Small intestine (tissue), 16 donors: ENCODE measurements at places on chromosomes 12 and 14. TPM values are rescaled to one million over a fixed set of nuclear protein-coding genes. Genes with fewer than 3 reads are reported as not detected.

KLRF1 gene
- polyA plus RNA-seq = not detected

DNA sequence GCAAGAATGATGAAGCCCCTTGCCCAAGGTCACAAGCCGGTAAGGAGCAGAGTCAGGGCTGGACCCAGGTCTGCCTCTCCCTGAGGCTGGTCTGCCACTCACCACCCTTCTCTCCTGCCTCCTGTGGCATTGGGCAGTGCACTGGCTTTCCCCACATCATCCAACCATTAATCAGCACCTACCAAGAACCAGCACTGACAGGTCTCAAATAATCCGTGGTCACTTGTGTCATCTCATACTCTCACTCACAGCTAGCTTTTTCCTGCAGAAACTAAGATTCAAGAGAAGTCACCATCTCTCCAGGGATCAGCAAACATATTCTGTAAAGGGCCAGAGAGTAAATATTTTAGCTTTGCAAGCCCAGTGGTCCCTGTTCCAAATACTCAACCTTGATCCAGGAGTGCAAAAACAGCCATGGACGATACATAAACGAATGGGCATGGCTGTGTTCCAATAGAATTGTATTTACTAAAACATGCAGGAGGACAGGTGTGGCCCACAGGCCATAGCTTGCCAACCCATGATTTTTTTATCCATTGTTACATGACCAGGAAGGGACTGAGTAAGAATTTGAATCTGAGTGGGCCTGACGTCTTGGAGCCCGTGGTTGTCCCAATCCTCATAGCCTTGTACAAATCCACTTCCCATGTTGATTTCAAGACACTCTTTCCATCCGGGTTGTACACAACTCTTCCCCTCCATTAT is 374.2 kb downstream of the BCL11B start:
- H3K27me3 ChIP-seq = no peaks in the 10 kb centered on the region
- no peak overlapping the region for H3K27ac ChIP-seq

DNA sequence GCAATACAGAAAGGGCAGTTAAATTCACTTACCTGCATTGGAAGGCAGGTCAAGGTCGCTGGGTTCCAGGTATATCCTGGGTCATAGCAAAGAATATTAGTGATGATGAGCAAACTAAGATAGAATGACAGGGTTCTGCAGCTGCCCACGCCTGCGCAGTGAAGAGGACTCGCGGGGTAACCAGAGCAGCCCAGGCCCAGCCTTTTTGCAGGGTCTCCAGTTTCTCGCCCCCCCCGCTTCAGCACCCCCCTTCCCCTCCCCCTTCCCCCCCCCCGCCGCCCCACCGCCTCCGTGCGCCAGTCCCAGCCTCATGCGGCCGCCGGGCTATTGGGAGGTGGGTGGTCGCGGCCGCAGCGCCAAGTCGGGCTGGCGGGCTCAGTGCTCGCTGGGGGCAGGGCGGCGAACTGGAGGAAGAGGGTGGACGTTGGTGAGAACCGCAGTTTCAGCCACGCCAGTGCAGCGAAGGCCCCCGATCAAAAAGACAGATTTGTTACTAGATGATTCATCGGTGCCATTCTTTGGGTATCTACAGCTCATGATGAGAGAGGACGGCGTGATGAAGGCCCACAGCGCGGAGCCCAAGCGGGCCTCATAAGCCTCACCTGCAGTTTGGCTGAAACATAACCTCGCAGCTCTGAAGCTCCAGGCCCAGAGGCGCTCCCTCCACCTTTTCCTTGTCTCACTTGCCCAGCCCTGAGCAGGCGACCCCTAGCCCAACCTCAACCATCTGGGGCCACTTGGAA is 20.2 kb downstream of the SLC2A3 start:
- H3K4me1 ChIP-seq = no peaks in the 10 kb centered on the region
- DNase-seq = no peak
- no peaks in the 10 kb centered on the region for H3K27me3 ChIP-seq

DNA sequence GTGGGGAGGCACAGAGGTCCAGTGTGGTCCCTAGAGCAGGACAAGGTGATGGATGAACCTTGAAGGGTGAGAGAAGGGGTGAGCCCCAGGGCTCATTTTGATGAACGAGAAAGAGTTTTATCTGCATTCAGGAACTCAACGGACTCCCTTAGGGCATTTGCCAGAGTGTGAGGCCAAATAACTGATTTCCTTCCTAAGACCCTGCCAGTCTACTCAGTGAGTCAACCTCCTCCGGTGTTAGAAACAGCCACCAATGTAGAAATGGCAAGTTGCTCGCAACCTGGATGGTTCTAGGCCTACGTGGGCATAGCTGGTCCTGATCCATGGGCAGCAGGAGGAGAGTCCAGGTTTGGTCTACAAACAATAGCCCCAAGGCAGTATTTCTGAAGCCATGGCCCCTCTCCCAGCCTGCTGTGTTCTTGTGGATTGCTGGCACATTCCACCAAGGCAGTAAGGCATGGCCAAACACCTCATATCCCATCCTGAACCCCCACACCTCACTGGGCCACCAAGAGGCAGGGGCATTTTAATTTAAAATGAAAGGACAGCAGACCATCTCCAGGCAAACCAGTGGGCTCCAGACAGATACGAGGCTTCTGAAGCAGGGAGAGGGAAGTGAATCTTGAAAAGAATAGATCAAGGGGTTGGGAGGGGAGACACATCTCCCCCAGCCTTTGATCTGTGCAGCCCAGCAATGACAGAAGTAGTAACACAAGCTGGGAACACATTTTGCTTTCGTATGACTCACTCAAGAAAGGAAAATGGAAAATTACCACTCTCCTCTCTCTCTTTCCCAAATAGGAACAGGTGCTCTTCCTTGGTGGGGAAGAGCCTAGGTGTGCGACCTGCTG is 25.4 kb upstream of the TESC start:
- DNase-seq = no peak
- H3K4me3 ChIP-seq = no peak overlapping the region
- no peak overlapping the region for H3K27ac ChIP-seq
- H3K27me3 ChIP-seq = no peaks in the 10 kb centered on the region
- H3K36me3 ChIP-seq = no peaks in the 10 kb centered on the region

GRCh38 chr12:121494093-121494787 is 86.6 kb downstream of the KDM2B start:
- no peaks in the 10 kb centered on the region for H3K27me3 ChIP-seq
- no peak overlapping the region for H3K27ac ChIP-seq
- no peak overlapping the region for H3K4me3 ChIP-seq
- H3K4me1 ChIP-seq = peaks cover 6% of the 10 kb centered on the region
- no peaks in the 10 kb centered on the region for H3K36me3 ChIP-seq

RNASE3 gene
- not detected for polyA plus RNA-seq

ARG2 gene
- 2.4 TPM for polyA plus RNA-seq

MYH6 gene
- 0.27 TPM for polyA plus RNA-seq

TMEM119 gene
- polyA plus RNA-seq = 6.9 TPM

DNA sequence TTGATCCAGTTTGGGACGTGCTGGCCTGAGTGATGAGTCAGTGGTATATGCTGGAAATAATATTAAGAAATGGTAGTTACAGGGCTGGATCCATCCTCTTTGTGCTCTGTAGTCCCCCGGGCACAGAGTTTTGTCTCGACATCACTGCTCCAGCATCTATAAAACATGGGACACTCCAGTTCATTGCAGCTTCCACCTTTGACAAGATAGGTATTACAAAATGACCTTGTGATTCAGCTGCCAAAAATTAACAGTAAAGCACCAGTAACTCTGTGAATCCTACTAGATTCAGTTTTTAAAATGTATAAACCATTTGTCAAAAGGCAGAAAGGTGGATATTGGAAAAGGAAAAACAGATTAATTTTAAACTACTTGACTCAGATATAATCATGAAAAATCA is 14.6 kb upstream of the GNG2 start:
- no peak overlapping the region for H3K27ac ChIP-seq
- H3K27me3 ChIP-seq = no peaks in the 10 kb centered on the region
- no peak for DNase-seq
- no peak overlapping the region for H3K4me3 ChIP-seq
- no peaks in the 10 kb centered on the region for H3K4me1 ChIP-seq

GRCh38 chr14:37153005-37153404 is 19.4 kb downstream of the SLC25A21 start:
- H3K27me3 ChIP-seq = no peaks in the 10 kb centered on the region
- no peaks in the 10 kb centered on the region for H3K36me3 ChIP-seq
- no peak overlapping the region for H3K27ac ChIP-seq
- DNase-seq = no peak

CDH24 gene
- polyA plus RNA-seq = 4.2 TPM

DNA sequence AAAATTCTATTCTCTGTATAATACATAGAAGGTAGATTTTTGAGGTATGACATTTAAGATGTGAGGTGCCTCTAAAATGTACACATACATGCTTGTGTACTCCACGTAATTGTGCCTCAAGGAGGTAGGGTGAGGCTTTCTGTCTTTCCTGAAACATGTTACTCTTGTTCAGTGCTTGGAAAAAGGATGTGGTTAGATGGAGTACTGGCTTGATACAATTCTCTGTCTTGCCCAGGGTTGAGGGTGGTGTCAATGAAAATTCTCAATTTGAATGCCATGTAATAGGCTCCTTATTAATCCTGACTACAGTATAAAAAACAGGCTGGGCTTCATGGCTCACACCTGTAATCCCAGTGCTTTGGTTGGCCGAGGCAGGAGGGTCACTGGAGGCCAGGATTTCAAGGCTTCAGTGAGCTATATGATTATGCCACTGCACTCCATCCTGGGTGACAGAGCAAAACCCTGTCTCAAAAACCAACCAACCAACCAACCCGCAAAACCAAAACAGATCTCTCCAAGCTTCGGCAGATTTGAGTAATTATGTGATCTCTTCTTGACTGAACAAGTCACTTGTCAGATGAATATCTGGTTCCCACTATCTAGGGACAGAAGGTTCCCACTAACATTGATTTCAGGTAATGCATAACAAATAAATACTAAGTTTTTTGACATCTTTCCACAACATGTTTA is 41.6 kb downstream of the RCOR1 start:
- no peaks in the 10 kb centered on the region for H3K36me3 ChIP-seq
- H3K27me3 ChIP-seq = no peaks in the 10 kb centered on the region

IRF9 gene
- polyA plus RNA-seq = 48.1 TPM

GRCh38 chr14:54642801-54643695 is 76.1 kb downstream of the SAMD4A start:
- H3K4me3 ChIP-seq = no peak overlapping the region
- DNase-seq = peak; percentile 21
- no peaks in the 10 kb centered on the region for H3K4me1 ChIP-seq

GRCh38 chr14:57897144-57897748 is 31.4 kb upstream of the SLC35F4 start:
- no peak for DNase-seq
- peaks cover 2% of the 10 kb centered on the region for H3K27me3 ChIP-seq
- no peak overlapping the region for H3K27ac ChIP-seq
- no peaks in the 10 kb centered on the region for H3K36me3 ChIP-seq
- H3K4me3 ChIP-seq = no peak overlapping the region

DNA sequence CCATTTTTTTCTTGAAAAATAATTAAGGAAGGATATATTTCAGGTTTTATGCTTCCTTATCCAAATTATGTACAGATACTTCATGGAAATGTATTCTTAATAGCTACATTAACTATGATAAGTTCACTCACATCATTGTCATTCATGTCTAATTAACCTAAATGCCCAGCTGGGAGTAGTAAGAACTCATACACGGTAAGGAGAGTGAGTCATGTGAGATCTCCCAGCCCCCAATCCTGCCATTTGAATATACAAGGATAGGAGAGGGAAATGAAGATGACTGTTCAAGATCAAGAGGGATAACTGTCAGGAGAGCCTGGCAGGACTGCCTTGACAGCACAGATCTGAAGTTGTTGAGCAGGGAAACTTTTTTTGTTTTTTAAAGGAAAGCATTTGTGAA is 343.4 kb upstream of the USP15 start:
- DNase-seq = no peak
- no peak overlapping the region for H3K4me3 ChIP-seq
- no peaks in the 10 kb centered on the region for H3K4me1 ChIP-seq

- no peak overlapping the region for H3K4me3 ChIP-seq
- no peaks in the 10 kb centered on the region for H3K36me3 ChIP-seq
- no peak overlapping the region for H3K27ac ChIP-seq
Measured at GRCh38 chr12:132542661-132543060, 52.7 kb downstream of the FBRSL1 start.

DNA sequence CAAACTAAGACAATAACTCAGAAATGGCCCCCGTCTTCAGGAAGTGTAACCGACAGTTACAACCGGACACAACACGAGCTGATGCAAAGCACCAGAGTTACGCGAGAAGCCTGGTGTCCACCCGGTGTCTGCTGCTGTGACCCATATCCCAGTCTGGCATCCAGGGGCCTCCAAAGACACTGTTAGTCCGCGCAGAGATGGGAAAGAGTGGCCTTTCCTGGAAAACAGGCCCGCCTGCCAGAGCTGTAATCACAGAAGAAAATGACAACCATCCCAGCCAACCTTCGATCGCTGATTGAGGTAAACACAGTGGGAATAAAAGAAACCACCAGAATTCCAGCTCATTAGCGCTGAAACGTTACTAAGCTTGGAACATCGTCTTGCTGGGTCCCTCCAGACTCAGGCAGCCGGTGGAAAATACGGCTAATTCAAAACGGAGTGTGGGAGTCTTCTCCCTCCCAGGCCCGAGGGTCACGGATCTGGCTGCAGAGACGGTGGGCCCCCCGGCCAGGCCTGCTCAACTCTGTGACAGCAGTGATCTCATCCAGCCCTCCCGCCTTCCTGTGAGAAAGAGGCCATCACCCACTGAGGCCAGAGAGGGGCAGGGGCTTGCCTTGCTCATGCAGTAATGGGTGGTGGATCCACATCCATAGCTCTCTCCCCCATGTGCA is 273.9 kb upstream of the RTL1 start:
- no peak overlapping the region for H3K27ac ChIP-seq
- no peaks in the 10 kb centered on the region for H3K36me3 ChIP-seq
- no peak for DNase-seq
- no peaks in the 10 kb centered on the region for H3K27me3 ChIP-seq

DNA sequence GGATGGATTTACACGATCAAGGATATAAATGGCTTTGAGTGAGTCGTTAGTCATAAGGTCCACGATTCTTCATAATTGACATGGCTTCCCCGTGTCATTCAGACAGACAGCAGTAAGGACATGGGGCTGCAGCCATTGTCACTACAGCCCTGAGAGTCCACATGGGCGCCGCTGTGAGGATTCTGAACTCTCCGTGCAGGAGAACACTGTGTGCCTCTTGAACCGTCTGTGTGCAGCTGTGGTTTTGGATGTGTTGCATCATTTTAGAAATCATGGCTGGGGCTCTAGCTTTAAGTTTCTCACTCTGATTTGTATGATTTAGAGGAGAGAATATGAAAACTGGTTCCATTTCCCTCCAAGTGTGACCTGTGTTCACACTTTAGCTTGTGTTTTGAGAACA is 47.2 kb downstream of the NPAS3 start:
- no peaks in the 10 kb centered on the region for H3K27me3 ChIP-seq
- H3K36me3 ChIP-seq = no peaks in the 10 kb centered on the region
- no peak for DNase-seq

DNA sequence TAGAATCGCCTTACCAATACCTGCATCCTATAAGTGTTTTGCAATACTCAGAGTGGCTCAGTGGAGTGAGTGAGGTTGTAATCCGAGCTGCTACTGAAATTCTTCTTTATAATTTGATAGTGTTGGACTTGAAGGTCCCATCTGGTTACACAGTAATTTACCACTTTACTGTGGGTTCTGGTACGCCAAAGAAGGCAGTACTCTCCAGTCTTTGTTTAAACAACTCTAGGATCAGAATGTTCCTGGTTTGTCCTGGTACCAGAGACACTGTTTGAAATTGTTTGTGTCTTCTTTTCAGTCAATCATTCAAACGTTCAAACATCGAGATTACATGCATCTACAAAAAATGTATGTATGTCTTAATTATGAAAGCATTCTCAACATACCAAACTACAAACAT is 51.3 kb upstream of the AMN1 start:
- H3K4me3 ChIP-seq = no peak overlapping the region
- no peak overlapping the region for H3K27ac ChIP-seq
- H3K27me3 ChIP-seq = no peaks in the 10 kb centered on the region
- no peaks in the 10 kb centered on the region for H3K36me3 ChIP-seq
- H3K4me1 ChIP-seq = no peaks in the 10 kb centered on the region
- DNase-seq = no peak
